ENCODE measurements at places on chromosomes 2 and 18.

DNA sequence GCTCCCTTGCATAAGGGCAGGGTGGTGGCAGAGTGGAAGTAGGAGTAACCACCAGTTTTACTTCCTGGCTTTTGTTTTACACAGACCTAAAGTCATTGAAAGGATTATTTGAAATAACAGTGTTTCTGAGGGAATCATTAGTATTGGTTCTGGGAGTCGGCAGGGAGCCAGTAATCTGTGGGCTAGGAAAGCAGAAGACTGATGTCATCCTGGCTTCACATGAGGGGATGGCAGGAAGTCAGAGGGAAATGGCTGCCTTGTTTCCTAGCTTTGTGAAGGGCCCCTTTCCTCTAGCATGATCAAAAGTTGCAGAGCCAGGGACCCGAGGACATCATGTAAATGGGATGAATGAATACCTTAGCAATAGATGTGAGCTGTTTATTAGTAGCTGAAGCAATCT lies 792.6 kb downstream of the CPS1 start:
- no peak for DNase-seq

DNA sequence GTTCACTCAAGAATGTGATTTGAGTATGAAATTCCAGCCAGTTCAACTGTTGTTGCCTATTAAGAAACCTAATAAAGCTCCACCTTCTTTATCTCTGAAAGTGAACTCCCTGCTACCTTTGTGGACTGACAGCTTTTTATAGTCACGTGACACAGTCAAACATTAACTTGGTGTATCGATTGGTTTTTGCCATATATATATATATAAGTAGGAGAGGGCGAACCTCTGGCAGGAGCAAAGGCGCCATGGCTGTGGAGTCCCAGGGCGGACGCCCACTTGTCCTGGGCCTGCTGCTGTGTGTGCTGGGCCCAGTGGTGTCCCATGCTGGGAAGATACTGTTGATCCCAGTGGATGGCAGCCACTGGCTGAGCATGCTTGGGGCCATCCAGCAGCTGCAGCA lies at the start of gene UGT1A1:
Gene UGT1A1 (plus strand): TSS at position 228 of the 400 bp plus-strand sequence. CDS start 18 bp downstream, at position 246.
- DNase-seq = no peak

DNA sequence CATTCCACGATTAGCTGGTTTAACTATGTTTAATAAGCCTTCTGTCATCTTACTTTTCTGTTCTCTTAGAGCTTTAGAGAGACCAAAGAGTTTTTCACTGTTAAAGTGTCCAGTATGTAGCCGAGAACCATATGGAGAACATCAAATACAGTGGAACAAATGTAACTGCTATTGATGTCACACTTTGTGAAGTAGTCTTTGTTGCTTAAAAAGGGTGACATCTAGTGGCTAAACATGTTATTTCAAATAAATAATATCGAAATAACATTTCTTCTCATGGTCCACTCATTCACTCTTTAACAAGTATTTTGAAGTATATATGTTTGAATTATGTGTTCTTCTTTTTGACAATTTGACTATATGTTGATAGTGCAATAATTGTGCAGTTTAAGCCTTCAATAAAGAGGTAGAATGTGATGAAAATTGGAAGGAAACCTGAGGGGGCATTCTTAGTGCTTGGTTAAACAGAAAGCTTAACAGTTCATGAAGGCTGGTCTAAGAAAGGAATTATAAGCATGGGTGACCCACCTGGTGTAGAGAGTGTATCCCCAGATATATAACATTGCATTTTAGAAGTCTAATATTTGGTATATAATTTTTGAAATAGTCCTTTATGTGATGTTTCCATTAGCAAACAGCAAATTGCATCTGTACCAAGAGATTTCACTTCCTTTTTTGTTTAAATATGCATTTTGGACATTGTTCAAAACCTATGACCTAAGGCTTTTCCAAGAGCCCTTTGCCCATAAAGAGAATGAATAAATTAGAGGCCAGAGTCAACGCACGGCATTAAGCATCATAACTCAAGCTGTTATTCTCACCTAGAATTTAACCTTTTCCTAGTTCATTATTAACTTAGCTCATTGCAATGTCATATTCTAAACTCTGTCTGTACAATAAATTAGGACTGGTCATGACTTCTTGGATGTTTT lies 112.1 kb downstream of the KYNU start:
- DNase-seq = peak; percentile 3

DNA sequence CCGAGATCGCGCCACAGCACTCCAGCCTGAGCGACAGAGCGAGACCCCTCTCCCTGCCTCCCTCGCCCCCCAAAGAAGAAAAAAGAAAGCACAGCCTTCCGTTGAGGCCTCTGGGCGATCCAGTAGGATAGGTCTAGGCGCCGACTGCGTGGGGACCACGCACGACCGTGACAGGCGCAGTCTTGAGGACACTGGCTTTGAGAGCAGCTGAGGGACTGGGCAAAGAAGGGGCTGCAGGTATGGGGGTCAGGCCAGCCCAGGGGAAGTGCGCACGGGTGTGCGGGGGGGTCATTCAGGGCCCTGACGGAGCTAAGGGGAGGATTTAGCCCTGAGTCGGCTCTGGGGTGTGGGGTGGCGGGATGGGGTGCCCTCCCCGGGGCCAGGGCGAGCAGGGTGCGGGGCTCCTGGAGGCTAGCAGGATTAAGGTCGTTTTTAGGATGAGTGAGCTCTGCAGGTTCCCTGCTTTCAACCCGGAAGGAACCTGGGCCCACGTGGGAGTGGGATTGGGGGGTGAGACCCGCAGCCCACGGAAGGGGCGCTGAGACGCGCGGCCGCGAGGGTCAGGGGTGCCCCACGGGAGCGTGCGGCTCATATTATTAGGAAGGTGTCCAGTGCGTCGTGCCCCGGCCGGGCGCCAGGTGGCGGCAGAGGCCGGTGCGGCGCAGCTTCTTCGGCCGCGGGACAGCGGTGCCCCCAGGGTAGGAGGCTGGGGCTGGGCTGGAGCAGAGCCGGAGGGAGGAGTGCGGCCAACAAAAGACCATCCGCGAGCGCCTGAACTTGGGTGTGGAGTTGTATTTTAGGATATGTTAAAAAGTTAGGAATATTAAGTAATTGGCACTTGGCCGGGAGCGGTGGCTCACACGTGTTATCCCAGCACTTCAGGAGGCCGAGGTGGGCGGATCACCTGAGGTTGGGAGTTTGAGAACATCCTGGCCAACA lies 20.5 kb upstream of the ZNF236 start:
- peak; percentile 53 for DNase-seq

GRCh38 chr2:53785366-53785765 lies 1.4 kb downstream of the ASB3 start:
- DNase-seq = no peak

DNA sequence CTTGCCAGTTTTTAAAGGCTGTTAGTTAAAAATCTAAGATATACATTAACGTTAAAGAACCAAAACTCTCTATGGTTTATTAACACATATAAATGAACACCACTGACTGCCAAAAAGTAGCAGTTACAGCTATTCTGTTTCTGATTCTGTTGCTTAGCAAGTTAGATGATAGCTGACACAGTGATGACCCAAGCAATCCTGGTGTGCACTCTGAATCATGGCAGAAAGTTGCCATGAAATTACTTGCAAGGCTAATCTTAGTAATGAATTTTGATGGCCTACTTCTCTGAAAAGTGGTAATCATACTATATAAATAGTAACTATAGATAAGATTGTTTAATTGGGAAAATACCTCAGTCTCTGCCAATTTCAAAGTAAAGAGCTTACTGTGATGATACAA lies 57.7 kb downstream of the ROCK2 start:
- DNase-seq = no peak

- no peak for DNase-seq
Observed at GRCh38 chr18:34397286-34397896, 172.7 kb upstream of the NOL4 start.

GRCh38 chr2:113692698-113693428 lies 63.6 kb downstream of the SLC35F5 start:
- peak; percentile 31 for DNase-seq

- DNase-seq = no peak
Observed at GRCh38 chr2:107740300-107740699, 86.4 kb upstream of the RGPD4 start.

DNA sequence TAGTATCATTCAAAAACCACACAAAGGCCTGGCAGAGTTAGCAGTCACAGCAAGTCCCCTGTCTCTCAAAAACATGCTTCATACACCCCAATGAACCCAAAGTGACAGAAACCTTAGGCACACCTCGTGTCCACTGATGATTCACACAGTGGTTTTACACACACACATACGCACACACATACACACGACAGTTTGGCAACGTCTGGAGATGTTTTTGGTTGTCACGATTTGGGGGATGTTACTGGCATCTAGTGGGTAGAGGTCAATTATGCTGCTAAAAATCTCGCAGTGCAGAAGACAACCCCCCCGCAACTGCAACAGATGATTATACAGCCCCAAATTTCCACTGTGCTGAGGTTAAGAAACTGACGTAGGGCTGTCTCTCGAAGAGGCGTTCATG lies 72.9 kb upstream of the PARD3B start:
- DNase-seq = no peak

DNA sequence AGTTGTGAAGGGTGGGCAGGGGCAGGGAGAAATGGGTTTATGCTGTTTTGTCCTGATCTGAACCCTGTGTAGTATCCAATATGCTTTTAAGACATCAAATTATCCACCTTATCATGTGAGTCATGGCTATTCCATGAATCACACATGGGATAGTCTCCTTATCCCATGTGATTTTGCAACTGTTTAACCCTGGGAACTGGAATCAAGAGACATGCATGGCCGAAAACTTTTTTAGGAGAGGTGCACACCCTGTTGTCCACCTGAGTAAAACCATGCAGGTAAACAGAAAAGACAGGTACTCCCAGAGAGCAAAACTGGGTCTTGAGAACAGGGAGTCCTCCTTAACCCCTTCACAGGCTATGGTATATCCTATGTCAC lies 490.6 kb upstream of the HS6ST1 start:
- no peak for DNase-seq

DNA sequence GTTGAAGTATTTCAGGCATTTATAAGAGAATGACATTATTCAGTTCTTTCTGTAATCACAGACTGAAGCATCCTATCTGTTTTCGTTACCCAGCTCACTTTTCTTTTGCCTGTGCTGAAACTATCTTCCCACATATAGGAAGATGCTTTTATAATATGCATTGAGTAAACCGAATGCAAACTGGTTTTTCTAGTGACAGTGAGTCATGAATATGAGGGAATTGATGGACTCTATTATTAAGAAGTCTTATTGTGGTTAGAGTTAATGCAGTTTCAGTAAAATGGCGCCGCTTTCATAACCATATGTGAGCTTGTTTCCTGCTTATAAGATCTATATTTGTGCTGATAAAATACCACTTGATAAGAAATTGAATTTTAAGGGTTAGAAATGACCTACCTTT lies 59.2 kb downstream of the ACVR2A start:
- DNase-seq = no peak

DNA sequence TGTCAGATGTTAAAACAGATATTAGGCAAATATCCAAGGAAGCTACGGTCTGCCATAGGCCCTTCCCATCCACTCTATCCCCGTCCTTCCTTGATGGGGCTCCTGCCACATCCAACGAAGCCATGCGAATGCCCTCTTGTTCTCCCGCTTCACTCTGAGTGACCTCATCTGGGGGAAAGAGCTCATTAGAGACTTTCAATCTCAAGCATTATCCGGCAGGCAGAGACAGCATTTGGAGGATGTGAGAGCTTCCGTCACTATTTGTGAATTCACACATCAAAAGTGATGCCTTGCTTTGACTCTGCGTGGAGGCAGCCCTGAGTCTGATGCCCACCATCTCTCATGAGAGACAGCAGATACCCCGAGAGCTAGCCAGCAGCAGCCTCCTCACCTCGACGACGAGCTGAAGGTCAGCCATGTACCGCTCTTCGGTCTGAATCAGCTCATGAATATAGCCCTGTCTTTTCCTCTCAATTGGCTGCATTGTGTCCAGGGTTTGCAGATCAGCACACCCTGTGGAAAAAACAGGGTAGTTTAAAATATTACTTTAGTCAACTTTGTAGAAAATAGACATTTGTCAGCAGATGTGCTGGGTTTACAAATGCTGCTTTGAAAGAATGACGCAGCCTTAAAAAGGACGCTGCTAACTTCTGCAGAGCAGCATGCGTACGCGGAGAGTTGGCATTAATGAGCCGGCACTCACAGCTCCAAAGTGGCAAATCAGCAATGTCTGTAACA lies 45.9 kb downstream of the FAM228A start:
- no peak for DNase-seq

GRCh38 chr18:8889489-8889888 lies 184.1 kb downstream of the MTCL1 start:
- no peak for DNase-seq

- no peak for DNase-seq
Observed at GRCh38 chr2:40105593-40105992, 326.5 kb upstream of the THUMPD2 start.

- DNase-seq = no peak
Observed at GRCh38 chr18:74679006-74679678, 81.5 kb downstream of the ZNF407 start.

- DNase-seq = no peak
Observed at GRCh38 chr2:236558993-236559978, 10.3 kb upstream of the ACKR3 start.

DNA sequence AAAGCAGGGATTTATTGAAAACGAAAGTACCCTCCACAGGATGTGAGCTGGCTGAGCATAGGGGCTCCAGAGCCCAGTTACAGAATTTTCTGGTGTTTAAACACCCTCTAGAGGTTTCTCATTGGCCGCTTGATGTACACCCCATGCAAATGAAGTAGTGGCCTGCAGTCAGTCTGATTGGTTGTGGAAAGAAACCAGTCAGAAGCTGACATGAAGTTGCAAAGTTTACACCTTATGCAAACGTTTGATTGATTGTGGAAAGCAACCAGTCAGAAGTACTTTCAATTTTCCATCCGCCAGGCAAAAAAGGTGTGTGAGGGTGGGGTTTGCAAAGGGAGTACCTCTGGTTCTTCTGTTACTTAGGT lies 62.3 kb downstream of the VWA3B start:
- peak; percentile 50 for DNase-seq

DNA sequence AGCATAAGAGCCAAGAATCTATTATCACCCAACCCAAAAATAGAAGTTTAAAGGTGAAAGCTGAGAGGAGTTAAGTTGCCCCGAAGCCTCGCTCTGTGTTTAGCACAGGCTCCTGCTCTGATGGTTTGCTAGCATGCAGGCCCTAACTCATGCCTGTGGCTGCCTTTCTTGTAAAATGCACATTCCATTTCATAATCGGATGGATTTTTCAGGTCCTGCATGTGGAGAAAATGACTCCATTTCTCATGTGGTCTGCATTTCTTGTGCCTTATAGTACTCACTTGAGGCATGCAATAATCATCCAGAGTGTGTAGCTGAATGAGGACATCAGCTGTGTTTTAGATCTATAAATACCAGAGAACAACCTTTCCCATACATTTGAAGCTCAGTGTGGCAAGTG lies 381.8 kb downstream of the CPS1 start:
- no peak for DNase-seq

DNA sequence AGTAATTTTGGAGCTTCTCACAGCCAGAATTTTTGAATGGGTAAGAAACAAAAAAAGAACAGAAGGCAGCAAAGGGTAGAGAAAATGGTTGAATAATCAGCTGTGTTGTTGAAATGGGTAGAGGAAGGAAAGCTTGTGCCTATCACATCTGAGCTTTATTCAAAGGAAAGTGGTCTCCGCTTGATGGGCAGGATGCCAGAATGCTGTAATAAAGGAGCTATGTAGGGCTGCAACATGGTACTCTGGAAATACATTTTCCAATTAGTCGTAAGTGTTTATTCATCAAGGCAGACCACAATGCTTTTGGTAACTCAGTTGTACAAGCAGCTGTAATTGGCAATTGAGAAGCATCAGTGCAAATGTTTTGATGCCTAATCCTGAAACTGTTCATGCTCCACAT lies 196.9 kb downstream of the ICOS start:
- DNase-seq = no peak

Measured in CD4-positive, alpha-beta T cell treated with Interleukin-10 for 1 hour (primary cell).